ENCODE measurements at places on chromosomes 7 and 10.
A peak's percentile ranks its signal among the peaks of the same experiment; 100 is the strongest.

GRCh38 chr7:82080254-82080927, 310.5 kb upstream of the HGF start:
- DNase-seq = no peak

- no peak for DNase-seq
Measured at GRCh38 chr7:26553582-26553981, 261.9 kb downstream of the SNX10 start.

DNA sequence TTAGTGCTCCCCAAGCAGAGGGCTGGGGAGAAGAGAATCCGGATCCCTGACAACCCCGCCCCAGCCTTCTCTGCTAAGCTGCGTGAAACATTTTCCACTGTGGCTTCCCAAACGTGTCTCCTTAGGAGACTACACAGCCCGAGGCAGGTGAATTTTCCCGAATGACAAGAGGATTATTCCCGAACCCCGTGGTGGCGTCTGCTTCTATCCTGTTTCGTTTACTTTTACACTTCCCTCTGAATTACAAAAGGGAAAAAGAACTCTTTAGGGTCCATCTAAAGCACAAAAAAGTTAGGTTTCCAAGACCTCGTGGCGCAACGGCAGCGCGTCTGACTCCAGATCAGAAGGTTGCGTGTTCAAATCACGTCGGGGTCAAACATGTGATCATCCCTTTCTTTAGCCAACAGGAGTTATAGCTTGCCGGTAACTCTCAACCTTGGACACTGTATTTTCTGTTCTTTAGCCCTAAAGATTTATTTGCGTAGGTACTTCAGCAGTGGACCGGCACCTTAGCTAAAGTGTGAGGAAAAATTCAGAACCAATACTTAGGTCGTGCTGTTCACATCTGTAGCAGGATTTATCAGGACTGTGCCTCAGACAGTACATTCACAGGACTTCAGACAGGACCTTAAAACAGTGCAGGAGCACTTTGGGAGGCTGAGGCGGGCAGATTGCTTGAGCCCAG, 3.2 kb upstream of the ZNF789 start:
- DNase-seq = no peak

- no peak for DNase-seq
Measured at GRCh38 chr7:145053781-145054180, 217.9 kb upstream of the TPK1 start.

DNA sequence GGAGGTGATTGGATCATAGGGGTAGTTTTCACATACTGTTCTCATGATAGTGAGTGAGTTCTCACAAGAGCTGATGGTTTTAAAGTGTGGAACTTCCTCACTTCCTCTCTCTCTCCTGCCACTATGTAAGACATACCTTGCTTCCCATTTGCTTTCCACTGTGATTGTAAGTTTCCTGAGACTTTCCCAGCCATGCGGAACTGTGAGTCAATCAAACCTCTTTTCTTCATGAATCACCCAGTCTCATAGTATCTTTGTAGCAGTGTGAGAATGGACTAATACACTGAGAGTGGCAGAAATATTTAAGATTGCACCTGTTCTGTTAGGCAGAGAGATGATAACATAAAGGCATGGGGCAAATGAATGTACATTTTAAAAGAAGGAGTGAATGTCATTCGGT, 507.8 kb downstream of the SORCS3 start:
- DNase-seq = no peak

GRCh38 chr7:156932006-156932405, 17.5 kb upstream of the NOM1 start:
- no peak for DNase-seq

- DNase-seq = no peak
Measured at GRCh38 chr7:120272261-120272660, 714 bp upstream of the KCND2 start.

- no peak for DNase-seq
Measured at GRCh38 chr7:10483671-10484070, 490.0 kb upstream of the PHF14 start.

DNA sequence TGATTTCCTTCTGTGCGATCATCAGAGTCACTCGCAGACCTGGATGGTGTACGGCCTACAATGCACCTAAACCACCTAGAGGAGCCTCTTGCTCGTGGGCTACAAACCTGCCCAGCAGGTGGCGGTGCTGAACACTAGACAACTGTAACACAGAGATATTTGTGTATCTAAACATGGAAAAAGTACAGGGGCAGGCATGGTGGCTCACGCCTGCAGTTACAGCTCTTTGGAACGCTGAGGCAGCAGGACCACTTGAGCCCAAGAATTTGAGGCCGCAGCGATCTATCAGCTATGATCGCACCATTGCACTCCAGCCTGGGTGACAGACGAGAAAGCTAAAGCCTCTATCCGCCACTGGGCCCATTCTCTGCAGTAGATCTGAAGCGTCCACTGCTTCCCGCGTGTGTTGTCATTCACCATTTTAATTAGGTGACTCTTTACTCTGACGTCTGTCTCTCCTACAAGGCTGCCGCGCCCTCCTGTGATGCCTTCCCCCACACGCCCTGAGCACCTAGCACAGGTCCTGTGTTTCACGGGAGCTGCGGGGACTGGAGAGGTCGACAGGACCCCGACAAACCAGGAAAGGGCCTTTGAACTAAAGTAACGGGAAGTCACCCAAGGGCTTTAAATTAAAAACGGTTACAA, 774 bp downstream of the TUBGCP2 start:
- peak; percentile 72 for DNase-seq

DNA sequence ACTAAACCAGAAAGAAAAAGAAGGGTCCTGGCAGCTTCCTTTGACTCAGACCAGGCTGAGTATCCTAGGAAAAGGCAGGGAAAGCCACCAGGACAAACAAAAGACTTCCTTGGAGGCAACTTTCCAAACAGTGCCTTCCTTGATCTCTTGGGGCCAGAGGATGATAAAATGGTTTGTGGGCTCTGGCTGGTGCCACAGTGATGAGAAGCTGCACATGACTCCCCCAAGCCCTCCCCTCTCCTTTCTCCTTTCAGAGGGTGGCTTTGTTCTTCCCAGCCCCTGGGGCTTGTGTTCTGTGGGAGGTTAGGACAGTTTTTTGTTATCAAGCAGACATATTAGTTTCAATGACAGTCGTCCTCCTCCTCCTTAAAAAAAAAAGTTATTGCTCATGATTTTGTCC, 183.2 kb downstream of the SEM1 start:
- no peak for DNase-seq

- no peak for DNase-seq
Measured at GRCh38 chr7:37943905-37944736, 23.7 kb downstream of the EPDR1 start.

- DNase-seq = no peak
Measured at GRCh38 chr10:15744217-15744865, 24.6 kb upstream of the ITGA8 start.

- DNase-seq = no peak
Measured at GRCh38 chr10:124689911-124690498, 54.2 kb downstream of the FAM53B start.

DNA sequence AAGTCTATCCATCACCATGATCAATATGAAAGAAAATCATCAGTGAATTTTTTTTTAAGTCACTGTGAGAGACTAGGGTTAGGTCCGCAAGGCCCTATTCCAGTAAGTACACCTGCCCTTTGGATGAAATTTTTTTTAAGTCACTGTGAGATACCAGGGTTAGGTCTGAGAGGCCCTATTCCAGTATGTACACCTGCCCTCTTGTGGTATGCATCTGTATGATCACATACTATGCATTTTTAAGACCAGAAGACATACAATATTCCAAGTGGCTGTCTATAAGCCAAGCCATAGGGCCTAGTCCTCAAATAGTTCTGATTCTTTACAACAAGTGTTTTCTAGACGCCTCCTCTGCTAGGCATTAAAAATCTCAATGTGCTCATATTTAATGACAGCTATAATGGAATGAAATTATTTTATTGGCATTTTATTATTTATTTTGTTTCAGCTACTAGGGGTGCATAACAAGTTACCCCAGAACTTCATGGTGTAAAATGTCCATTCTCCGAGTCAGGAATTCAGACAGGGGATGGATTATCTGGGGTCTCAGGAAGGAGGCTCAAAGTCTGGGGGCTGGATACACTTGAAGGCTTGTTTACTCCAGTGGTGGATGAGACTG, 53.1 kb downstream of the TEX36 start:
- DNase-seq = no peak

GRCh38 chr7:3888096-3888495, 587.0 kb downstream of the SDK1 start:
- DNase-seq = no peak

- DNase-seq = no peak
Measured at GRCh38 chr10:62619413-62619738, 185.1 kb upstream of the ADO start.

DNA sequence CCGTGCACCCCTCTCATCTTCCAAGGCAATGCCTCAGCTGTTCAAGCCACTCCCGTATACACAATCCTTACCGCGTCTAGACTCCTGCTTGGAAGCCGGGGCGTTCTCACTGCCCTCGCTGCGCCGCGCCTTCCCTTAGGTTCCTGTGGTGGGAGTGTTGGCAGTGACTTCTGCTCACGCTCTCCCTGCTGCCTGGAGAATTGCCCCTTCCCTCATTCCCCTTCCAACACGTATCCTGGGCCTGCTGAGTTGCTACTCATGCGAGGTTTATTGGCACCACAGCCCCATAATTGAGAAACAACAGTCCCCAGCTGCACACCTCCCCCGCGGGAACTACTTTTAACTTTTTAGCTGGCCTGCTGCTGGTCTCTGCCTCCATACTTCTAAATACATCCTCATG, 31.9 kb downstream of the RBM17 start:
- DNase-seq = no peak

DNA sequence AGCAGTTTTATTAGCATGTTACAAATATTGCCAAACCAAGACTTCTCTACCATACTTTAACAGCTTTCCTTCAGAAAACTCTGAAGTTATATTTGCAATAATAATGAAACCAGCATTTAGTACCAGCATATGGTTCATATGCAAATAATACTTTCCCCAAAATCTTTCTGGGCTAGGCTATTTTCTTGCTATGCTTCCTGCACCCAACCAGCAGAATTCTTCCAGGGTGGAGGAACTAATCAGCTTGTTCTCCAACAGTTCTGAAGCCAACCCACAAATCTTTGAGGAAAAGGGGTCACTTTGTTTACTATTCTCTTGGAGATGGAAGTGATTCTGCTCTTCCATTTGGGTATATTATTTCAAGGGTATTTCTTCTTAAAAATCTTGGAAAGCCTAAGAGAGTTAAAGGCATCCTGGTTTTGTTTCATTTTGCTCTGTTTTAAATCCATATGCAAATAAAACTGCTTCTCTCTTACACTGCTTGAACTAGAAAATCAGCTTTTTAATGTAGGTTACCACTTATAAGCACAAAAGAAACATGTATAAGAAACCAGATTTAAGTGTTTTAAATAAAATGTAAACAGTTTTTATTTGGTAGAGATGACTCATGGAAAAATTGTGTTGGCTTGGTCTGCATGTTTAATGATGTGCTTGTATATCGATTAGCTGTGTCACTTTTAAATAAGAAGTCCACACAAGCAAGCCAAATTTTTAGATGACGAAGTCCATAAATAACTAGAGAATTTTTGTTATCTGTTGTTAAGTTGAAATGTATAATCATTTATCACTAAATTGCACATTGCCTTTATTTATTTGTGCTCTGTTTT, 103.7 kb downstream of the HECTD2 start:
- DNase-seq = no peak

GRCh38 chr7:31950091-31950755, 120.0 kb downstream of the PDE1C start:
- no peak for DNase-seq

GRCh38 chr10:31219306-31219705, 99.7 kb upstream of the ZEB1 start:
- DNase-seq = no peak

DNA sequence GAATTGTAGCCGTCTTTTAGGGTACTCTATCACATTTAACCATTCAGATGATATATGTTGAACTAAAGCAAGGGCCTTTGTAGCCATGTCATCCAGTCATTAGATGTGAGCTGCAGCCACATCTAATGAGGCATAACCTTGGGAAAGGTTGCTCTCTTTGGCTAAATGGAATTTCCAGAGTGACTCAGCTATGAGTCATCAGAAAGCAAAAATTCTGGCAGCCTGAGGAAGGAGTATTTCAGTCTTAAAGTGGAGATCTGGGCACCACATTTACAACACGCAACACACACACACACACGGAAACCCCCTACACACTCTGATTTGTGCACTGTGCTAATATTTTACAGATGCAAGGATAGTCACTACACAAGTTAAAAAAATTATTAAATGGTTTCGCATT, 176.9 kb upstream of the ZWINT start:
- DNase-seq = no peak

DNA sequence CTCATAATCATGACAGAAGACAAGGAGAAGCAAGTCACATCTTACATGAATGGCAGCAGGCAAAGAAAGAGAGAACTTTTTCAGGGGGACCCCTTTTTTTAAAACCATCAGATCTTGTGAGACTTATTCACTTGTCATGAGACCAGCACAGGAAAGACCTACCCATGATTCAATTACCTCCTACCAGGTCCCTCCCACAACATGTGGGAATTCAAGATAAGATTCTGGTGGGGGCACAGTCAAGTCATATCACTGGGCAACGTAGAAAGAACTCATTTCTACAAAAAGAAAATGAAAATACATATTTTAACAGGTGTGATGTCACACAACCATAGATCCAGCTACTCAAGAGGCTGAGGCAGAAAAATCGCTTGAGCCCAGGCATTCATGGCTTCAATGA, 304.1 kb downstream of the IPMK start:
- no peak for DNase-seq

DNA sequence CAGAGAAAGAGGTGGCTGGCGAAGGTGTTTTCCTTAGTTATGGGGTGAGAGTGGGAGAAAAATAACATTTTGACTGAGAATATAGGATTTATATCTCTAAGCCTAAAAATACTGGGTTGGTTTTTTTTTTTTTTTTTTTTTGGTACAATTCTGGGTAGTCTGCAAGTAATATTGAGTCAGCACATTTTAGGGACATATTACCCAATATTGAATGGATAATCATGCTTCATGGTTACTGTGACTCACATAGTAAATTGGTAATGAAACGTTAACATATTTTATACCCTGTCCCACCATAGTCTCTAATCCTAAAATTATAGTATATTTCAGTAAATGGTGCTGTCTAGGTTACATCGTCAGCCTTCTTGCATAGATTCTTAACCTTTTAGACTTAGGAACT, 91.4 kb downstream of the TPST1 start:
- DNase-seq = no peak

GRCh38 chr10:28365840-28366239, 63.0 kb upstream of the MPP7 start:
- no peak for DNase-seq

DNA sequence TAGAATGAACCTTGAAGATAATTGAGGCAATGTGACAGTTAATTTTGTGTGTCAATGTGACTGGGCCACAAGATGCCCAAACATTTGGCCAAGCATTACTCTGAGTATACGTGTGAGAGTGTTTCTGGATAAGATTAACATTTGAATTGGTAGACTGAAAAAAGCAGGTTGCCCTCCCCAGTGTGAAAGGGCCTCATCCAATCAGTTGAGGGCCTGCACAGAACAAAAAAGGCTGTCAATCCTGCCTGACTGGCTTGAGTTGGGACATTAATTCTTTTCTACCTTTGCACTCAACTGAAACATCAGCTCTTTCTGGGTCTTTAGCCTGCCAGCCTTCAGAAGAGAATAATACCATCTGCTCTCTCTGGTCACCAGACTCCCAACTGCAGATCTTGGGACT, 56.6 kb upstream of the PDE1C start:
- DNase-seq = no peak
